ENCODE measurements at places on chromosomes 12 and 14. TPM values are rescaled to one million over a fixed set of nuclear protein-coding genes. Genes with fewer than 3 reads are reported as not detected.
A peak's percentile ranks its signal among the peaks of the same experiment; 100 is the strongest.

GRCh38 chr14:82886670-82887069 lies 1353.0 kb upstream of the SEL1L start:
- DNase-seq: no peak

DNA sequence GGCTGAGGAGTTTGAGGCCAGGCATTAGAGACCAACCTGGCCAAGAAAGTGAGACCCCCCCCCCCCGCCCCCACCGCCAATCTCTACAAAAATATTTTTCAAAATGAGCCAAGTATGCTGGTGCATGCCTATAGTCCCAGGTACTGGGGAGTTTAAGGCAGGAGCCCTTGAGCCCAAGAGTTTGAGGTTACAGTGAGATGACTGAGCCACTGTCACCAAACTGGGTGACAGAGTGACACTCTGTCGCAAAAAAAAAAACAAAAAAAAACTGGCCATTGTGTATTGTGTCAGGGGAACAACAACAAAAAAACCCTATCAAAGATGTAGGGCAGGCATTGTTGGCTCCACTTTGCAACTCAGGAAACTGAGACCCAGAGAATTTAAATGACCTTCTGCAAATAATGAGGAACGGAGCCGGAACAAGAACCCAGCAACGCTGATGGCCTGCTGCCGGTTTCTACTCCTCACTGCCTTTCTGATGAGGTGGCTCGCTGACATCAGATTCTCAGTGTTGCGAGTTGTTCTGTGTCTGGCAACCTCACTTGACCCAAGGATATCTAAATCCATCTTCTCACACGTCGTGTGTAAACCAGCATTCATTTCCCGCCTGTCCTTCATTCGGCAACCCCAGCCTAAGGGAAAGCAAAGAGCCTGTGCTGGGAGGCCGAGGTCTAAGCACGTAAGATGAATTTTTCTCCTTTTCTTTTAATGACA lies 195.2 kb upstream of the CRY1 start:
- DNase-seq: no peak

DNA sequence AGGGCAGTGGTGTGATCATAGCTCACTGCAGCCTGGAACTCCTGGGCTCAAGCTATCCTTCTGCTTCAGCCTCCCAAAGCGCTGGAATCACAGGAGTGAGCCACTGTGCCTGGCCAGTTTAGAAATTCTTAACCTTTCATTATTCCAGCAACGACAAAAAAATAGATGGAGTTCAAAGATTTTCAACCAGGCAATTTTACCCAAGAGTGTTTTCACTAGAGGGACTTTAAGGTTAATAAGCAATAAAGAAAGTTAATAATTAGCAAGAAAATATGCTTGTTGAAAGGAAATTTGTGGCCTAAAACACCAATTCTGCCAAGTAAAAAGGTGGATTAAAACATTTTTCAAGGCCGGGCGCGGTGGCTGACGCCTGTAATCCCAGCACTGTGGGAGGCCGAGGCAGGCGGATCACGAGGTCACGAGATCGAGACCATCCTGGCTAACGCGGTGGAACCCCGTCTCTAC lies 14.8 kb downstream of the CDKL1 start:
- DNase-seq: no peak

Gene C12orf56
- not detected for total RNA-seq

DNA sequence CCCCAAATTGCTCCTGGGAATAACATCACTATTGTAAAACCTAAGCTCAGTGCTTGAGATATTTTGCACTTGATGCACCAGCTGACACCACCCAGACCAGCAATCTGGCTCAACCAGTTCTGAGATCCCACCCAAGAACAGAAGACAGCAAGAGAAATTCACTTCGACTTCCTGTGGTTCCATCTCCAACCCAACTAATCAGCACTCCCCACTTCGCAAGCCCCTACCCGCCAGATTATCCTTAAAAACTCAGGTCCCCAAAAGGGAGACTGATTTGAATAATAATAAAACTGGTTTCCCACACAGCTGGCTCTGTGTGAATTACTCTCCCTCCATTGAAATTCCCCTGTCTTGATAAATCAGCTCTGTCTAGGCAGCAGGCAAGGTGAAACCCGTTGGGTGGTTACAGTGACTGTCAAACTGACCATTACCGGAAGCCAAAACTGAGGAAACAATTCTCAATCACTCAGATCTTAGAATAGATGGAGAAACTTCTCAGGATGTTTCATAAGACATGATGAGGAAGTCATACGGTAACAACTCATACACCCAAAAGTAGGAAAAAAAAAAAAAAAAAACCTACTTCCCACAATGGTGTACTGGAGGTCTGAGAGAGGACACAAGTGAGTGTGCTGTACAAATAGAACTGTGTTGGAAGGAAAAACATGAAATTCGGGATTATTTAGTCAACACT lies 92.4 kb downstream of the TMTC1 start:
- DNase-seq: no peak

- DNase-seq: no peak
Observed at GRCh38 chr12:84791444-84791843, 121.2 kb downstream of the SLC6A15 start.

- DNase-seq: peak; percentile 84
Observed at GRCh38 chr14:91867316-91867988, at the start of gene TC2N. TSS of gene TC2N (minus strand) at chr14:91867536. CDS start at chr14:91813769, 53,767 bp downstream.

DNA sequence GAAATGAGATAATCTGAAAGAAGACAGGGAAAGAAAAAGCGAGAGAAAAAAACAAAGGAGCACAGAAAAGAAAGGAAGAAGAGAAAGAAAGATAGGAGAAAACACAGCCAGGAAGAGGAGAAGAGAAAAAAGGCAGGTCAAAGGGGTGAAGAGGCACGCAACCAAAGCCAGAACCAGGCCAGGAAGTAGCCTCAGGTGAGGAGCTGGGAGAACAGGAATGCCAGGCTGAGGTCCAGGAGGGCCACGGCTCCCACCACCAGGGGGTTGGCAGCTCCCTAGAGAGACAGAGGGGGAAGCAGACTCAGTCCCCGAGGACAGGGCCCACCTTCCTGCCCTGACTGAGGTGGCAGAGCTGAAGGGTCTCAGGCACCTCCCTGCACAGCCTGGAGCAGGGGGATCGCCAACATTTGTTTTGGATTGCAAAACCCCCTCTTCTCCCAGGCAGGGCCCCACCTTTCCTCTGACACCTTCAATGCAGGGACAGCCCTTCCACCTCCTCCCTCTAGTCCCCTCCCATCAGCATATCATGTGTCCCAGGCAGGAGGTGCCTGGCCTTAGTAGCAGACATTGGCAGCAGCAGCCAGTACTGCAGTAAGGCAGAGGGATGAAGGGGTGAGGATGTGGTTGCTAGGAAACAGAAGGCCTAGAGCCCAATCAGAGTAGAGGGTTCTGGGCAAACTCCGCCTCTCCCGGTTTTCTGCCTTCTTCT lies 2.0 kb upstream of the AP1G2 start:
- no peak for DNase-seq

GRCh38 chr14:75373616-75374015 lies 54.2 kb upstream of the JDP2 start:
- no peak for DNase-seq
